Smooth muscle cell of bladder (primary cell): ENCODE measurements at places on chromosomes 11 and 22. TPM values are rescaled to one million over a fixed set of nuclear protein-coding genes. Genes with fewer than 3 reads are reported as not detected.

The DTX4 gene
- total RNA-seq, result 3.6 and 6.3 TPM in 2 replicates

The GNG3 gene
- not detected in 2 replicates for total RNA-seq

The TUBA8 gene
- 0.18 and 0.43 TPM in 2 replicates for total RNA-seq

The ARFGAP3 gene
- total RNA-seq, result 65.7 and 76.8 TPM in 2 replicates

The CCDC34 gene
- 2.6 and 3.1 TPM in 2 replicates for total RNA-seq

The FBLN1 gene
- total RNA-seq, result 118 and 184 TPM in 2 replicates

The OR6A2 gene
- total RNA-seq, result 0.14 and 0.37 TPM in 2 replicates

The MMP8 gene
- under 0.01 TPM in 1 of 2 replicates, not detected in the other for total RNA-seq

The NCAPH2 gene
- total RNA-seq, result 17.1 and 18.6 TPM in 2 replicates

The UBQLNL gene
- 0.14 and 0.18 TPM in 2 replicates for total RNA-seq

The CD59 gene
- total RNA-seq, result 305 and 344 TPM in 2 replicates

The HTR3B gene
- not detected in 2 replicates for total RNA-seq

The CDHR5 gene
- total RNA-seq, result not detected in 2 replicates

The RAG1 gene
- 0.14 and 0.18 TPM in 2 replicates for total RNA-seq

The UPK3A gene
- not detected in 2 replicates for total RNA-seq

The MS4A4A gene
- not detected in 2 replicates for total RNA-seq

The MLC1 gene
- 0.65 and 3.1 TPM in 2 replicates for total RNA-seq

The CDC42EP2 gene
- 15.0 and 23.2 TPM in 2 replicates for total RNA-seq

The RASGRP2 gene
- total RNA-seq, result 0.18 and 0.71 TPM in 2 replicates

The ISX gene
- total RNA-seq, result not detected in 2 replicates

The TRMT2A gene
- total RNA-seq, result 34.3 and 47.9 TPM in 2 replicates
